Left lung (tissue), 14 donors: ENCODE measurements at places on chromosomes 16 and 17. TPM values are rescaled to one million over a fixed set of nuclear protein-coding genes. Genes with fewer than 3 reads are reported as not detected.

- no peak for DNase-seq
- no peak overlapping the region for H3K4me3 ChIP-seq
- H3K27me3 ChIP-seq, result no peaks in the 10 kb centered on the region
- H3K27ac ChIP-seq, result no peak overlapping the region
- no peaks in the 10 kb centered on the region for H3K4me1 ChIP-seq
Measured at GRCh38 chr17:5598457-5598856, 14.1 kb upstream of the NLRP1 start.

GRCh38 chr17:76793775-76794174 lies 55.9 kb downstream of the MFSD11 start:
- no peak overlapping the region for H3K4me3 ChIP-seq
- H3K36me3 ChIP-seq, result no peaks in the 10 kb centered on the region
- H3K27me3 ChIP-seq, result no peaks in the 10 kb centered on the region
- no peak overlapping the region for H3K27ac ChIP-seq
- H3K4me1 ChIP-seq, result peaks cover 14% of the 10 kb centered on the region

- no peaks in the 10 kb centered on the region for H3K36me3 ChIP-seq
- no peaks in the 10 kb centered on the region for H3K27me3 ChIP-seq
- H3K27ac ChIP-seq, result no peak overlapping the region
- peaks cover 8% of the 10 kb centered on the region for H3K4me1 ChIP-seq
Measured at GRCh38 chr17:64289741-64290141, 26.7 kb upstream of the TEX2 start.

- H3K4me3 ChIP-seq, result no peak overlapping the region
- H3K36me3 ChIP-seq, result no peaks in the 10 kb centered on the region
- no peaks in the 10 kb centered on the region for H3K27me3 ChIP-seq
- H3K4me1 ChIP-seq, result peaks cover 58% of the 10 kb centered on the region
- peak; percentile 80 for DNase-seq
Measured at GRCh38 chr16:29156511-29156910, 171.7 kb downstream of the LAT start.

- H3K27me3 ChIP-seq, result peaks cover 29% of the 10 kb centered on the region
- DNase-seq, result no peak
- H3K36me3 ChIP-seq, result no peaks in the 10 kb centered on the region
- H3K4me3 ChIP-seq, result no peak overlapping the region
- H3K4me1 ChIP-seq, result peaks cover 51% of the 10 kb centered on the region
Measured at GRCh38 chr17:81025741-81026129, 9.2 kb upstream of the BAIAP2 start.

DNA sequence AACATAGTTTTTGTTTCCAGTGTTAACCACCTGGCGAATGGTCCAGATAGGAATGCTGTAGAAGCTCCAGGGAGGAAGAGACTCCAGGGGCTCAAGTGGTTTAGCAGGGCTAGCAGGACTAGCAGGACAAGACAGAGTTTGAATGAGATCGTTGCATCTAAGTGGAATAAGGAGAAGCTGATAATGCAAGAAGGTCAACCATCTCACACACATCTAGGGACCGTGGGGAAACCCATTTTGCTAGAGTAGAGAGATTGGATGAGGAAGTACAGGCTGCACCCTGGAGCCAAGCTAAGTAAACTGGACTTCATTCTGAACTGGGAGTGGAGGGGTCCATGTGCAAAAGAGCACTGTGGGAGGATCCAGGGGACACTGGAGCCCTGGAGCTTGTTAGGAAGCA lies 86.1 kb upstream of the HSBP1 start:
- H3K4me3 ChIP-seq, result no peak overlapping the region
- no peak for DNase-seq
- no peak overlapping the region for H3K27ac ChIP-seq
- H3K27me3 ChIP-seq, result no peaks in the 10 kb centered on the region
- no peaks in the 10 kb centered on the region for H3K36me3 ChIP-seq

DNA sequence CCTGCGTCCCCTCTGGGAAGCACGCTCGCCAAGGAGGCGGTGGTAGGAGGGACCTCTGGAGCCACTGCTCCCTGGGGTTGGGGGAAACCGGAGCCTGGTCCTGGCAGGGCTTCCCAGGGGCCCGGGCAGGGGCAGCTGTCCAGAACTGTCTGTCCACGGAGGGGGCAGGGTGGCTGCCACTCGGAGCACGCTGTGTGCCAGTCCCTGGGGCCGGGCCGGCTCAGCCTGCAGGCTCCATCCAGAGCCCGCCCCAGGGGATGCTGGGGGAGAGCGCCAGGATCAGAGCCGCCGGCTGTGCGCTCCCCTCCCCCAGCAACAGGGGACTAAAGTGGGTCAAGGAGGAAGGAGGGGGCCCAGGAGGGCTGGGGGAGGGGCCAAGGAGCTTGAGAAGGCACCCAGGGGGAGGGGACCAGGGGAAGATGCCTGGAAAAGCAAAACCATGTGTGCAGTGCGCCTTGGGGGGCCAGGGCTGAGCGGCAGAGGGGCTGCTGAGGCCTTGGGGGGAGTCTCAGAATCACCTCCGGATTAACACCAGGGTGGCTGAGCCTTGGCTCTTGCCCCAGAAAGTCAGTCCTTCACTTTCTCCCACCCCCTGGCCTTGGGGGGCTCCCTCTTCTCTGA lies 21.3 kb downstream of the ZNF423 start:
- H3K4me3 ChIP-seq, result no peak overlapping the region
- DNase-seq, result peak; percentile 94
- peak overlapping the region; percentile 69 for H3K27ac ChIP-seq
- no peaks in the 10 kb centered on the region for H3K36me3 ChIP-seq

DNA sequence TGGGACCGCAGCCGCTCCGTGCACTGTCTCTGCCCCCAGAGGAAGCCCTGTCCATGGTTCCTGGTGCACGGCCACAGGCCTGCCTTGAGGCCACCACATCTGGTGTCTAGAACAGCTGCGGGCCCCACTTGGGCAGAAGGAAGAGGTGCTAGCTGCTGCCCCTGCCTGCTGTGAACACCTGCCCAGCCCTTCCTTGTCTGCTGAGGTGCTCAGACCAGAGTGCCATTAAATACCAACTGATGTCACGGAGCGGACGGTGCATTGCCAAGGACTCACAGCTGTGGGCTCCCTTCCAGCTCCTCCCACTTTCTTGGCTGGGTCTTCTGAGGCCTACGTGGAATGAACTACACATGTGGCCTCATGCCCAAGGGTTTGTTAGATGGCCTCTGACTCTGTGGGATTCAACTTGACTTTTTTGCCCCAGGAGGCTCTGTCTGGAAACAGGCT lies 146.1 kb downstream of the RAB11FIP4 start:
- H3K36me3 ChIP-seq, result peaks cover under 1% of the 10 kb centered on the region
- H3K4me1 ChIP-seq, result no peaks in the 10 kb centered on the region
- H3K4me3 ChIP-seq, result no peak overlapping the region
- H3K27me3 ChIP-seq, result no peaks in the 10 kb centered on the region

- H3K27ac ChIP-seq, result no peak overlapping the region
- H3K4me3 ChIP-seq, result no peak overlapping the region
- peaks cover 17% of the 10 kb centered on the region for H3K4me1 ChIP-seq
- DNase-seq, result no peak
Measured at GRCh38 chr17:37494971-37495370, 5.3 kb downstream of the DUSP14 start.

- H3K4me3 ChIP-seq, result peak overlapping the region; percentile 23
- H3K36me3 ChIP-seq, result no peaks in the 10 kb centered on the region
Measured at GRCh38 chr17:7293816-7294613, 424 bp downstream of the YBX2 start.

DNA sequence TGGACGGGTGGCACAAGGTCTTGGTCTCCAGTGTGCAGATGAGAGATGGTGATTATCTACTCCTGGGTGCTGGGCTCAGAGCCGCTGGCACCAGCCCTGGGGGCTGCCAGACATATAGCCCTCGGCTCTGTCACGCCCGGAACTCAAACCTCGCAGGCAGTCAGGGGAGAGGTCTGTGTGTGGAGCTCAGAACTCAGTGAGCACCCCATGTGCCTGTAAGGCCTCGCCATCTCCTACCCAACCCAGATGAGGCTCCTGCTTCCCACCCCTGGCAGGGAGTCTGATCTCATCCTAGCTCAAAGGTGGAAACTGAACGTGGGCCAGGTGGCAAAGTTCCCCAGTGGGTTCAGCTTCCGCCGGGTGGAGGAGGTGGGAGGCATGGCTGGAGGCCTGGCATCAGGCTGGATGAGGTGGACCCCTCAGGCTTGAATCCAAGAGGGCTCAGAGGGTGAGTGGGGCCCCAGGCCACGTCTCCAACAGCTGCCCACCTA lies 22.6 kb upstream of the NPTX1 start:
- H3K4me3 ChIP-seq, result no peak overlapping the region
- no peak overlapping the region for H3K27ac ChIP-seq
- H3K36me3 ChIP-seq, result no peaks in the 10 kb centered on the region
- no peaks in the 10 kb centered on the region for H3K4me1 ChIP-seq
- DNase-seq, result no peak
- peaks cover 43% of the 10 kb centered on the region for H3K27me3 ChIP-seq

DNA sequence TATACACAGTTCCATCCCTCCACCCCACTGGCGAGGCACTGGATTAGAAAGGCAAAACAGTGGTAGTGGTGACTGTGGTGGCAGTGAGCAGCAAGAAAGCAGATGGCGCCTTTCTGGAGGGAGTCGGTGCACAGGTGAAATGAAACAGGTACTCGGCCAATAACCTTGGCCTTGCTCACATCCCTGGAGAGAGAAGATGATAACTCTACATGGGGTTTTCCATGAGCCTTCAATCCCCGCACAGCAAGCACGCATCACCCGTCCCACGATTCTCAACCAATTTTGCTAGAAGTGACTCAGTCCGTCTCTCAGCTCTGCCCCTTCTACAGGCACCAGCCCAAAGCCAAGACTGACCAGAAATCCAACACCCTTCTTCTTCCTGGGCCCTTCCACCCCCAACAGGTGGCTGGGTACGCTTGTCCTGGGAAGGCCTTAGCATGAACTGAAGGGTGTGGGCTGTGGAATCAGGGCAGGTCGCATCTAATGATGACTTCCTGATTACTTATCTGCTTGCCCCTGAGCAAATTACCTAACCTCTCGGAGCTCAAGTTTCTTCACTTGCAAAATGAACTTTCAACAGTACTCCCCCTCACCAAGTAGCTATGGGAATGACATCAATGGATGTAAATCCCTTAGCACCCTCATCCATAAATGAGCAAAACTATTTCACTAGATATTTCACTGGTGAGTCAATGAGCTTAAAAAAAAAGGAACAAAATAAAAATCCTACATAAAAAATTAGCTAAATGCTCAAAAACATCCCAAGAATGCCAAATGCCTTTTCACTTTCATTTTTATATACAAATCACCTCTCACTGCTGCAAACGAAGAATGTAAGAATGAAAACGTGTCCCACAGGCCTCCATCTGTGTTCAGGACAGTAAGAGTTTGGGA lies 18.0 kb downstream of the XPO6 start:
- no peak overlapping the region for H3K27ac ChIP-seq
- no peaks in the 10 kb centered on the region for H3K27me3 ChIP-seq
- peaks cover 66% of the 10 kb centered on the region for H3K4me1 ChIP-seq
- H3K36me3 ChIP-seq, result peaks cover 18% of the 10 kb centered on the region
- no peak for DNase-seq

DNA sequence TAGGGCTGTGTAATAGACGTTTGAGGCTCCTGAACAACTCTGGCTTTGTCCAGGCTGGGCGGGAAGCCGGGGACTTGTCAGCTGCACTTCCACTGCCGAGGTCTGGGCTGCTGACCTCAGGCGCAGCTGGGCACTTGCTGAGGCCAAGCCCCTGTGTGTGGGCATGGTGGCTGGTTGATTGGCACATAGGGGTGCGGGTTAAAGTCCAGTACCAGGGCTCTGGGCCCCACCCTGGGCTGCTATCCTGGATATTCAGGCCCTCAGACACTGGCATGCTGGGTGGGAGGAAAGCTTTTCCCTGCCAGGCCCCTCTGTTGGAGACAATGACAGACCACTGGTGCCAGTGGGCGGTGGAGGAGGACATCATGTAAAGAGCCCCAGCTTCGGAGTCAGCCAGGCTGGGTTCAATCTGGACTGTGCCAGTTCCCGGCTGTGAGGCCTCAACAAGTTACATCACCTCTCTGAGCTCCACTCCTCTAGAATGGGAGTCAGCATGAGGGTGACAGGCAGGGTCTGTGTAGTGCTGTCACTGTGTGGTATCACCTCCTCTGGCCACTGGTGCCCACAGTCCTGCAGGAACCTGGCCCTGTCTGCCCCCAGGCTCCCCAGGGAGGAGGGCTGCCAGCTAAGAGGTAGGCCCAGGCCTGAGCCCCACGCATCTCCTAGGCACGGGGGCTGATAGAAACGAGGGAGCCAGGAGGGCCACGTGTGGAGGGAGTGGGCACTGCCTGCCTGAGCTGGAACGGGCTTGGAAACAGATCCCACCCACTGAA lies 42.5 kb downstream of the PSME3IP1 start:
- no peaks in the 10 kb centered on the region for H3K36me3 ChIP-seq
- no peak overlapping the region for H3K4me3 ChIP-seq
- peaks cover 80% of the 10 kb centered on the region for H3K4me1 ChIP-seq
- no peaks in the 10 kb centered on the region for H3K27me3 ChIP-seq
- no peak overlapping the region for H3K27ac ChIP-seq

DNA sequence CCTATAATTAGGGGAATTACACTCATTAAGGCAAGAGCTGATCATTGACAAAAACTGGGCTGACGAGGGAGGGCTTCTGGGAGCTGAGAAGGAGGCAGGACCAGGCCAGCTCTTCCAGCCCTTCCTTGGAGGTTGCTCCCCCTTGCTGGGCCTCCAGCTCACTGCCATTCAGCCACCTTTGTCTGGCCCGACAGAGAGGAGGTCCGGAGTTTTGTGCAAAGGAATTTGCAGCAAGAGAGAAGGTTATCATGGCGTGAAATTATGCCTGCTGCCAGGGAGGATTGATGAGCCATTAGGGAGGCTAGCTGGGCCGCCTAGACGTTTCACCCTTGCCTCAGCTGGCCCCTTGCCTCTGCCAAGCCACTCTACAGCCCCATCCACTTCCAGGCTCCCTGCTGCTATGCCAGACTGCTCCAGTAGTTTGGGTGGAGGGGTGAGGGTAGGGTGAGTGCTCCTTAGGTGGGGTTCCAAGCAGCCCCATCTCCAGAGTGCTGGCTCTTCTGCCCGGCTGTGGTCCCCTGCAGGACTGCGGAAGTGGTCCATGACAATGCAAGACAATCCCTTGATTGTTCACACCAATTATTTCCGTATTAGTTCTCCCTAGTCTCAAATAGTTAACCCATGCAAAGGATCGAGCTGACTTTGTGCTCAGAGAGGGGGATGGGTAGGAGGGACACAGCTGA lies 17.1 kb upstream of the PHF12 start:
- no peak for DNase-seq
- H3K27ac ChIP-seq, result no peak overlapping the region
- H3K4me1 ChIP-seq, result peaks cover 21% of the 10 kb centered on the region

Gene TBC1D3K
- total RNA-seq, result not detected

Gene TMC5
- total RNA-seq, result 105 TPM

Gene PRAC1
- not detected for total RNA-seq

Gene SUZ12
- total RNA-seq, result 27.9 TPM

Gene SGCA
- total RNA-seq, result 18.5 TPM

Gene PIRT
- not detected for total RNA-seq

Gene ST6GALNAC1
- 21.0 TPM for total RNA-seq

Gene NPIPA5
- 17.7 TPM for total RNA-seq

Gene STH
- not detected for total RNA-seq
